ENCODE measurements at places on chromosomes 1 and 21.

DNA sequence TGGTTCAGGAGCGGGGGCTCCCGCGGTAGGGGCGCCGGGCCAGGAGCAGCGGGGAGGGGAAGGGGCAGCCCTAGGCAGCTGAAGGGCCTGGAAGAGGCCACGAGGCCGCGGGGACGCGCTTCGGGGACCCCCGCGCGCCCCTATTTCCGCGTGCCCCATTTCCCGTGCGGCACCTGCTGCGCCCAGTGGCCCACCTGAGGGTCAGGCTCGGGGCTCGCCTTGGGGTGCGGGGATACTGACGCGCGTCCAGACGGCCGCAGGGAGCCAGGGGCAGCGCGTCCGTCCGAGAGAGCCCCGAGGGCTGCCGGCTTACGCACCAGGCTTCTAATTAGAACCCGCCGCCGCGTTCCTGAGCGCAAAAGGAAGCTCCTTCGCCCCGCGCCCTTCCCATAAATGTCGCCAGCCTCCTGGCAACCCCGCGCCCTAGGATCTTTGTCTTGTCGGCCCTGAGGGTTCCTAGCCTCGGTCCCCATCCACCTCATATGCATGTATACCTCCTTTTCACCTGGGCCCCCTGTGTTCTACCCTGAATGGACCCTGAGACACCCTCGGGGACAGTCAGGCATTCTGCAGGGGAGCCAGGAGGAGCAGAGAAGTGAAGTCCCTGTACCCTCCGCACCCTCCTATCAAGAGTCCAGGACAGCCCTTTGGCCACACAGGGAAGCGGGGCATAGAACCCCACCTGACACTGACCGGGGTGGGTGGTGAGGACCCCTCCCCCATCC is 1.8 kb downstream of the WNT3A start:
- DNase-seq = no peak

DNA sequence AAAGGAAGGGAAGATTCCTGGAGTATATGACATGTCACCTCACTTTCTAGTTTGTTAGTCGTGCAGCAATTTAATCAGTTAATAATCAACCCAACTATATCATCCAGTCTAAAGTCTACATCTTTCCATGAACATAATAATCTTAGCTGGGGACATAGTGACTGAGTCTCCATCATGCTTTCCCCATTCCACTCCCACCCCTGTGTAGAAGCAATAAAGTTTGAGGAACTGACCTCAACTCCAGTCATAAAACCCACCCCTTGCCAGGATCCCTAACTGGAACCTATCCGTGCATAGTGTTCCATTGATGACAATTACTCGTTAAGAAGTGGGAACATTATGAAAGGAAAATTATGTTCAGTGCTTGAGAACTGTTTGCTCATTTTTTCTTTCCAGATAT is 48.9 kb upstream of the MROH9 start:
- no peak for DNase-seq

DNA sequence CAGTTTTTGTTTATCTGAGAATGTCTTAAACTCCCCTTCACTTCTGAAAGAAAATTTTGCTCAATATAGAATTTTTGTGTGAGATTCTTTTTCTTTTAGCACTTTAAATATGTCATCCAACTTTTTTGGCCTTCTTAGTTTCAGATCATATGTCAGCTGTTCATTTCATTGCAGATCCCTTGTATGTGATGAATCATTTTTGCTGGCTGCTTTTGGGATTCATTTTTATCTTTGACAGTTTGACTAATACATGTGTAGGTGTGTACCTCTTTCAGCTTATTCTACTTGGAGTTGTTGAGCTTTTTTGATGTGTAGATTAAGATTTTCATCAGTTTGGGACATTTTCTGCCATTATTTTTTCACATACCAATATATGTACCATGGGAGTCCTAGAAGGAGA is 156.8 kb downstream of the FASLG start:
- no peak for DNase-seq

DNA sequence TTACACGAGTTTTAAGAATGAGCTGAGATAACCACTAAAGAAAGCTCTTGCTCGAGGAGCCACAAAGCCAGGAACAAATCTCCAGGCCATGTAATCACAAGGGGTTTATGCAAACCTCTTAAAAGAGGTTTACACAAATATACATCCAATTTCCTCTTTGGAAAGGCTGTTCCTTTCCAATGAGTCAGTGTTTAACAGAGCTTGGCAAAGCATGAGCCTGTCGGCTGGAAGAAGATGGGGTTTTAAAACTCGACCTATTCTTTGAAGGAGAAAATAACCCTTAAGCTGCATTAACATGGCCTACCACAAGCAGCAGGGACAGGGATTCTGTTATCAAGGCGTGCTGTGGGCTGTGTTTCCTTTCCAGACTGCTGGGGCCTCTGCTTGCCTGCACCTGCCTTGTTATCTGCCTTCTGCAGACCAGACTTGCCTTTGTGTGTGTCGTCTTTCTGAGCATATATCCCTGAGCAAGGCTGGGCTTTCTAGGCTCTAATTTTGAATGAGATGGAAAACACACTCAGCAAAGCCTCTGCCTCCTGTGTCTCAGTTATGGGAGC is 40.6 kb upstream of the CYP2J2 start:
- DNase-seq = peak; percentile 73

- no peak for DNase-seq
Observed at GRCh38 chr1:241799416-241799815, 48.6 kb upstream of the EXO1 start.

- DNase-seq = no peak
Observed at GRCh38 chr1:22089134-22089571, 36.6 kb downstream of the CDC42 start.

DNA sequence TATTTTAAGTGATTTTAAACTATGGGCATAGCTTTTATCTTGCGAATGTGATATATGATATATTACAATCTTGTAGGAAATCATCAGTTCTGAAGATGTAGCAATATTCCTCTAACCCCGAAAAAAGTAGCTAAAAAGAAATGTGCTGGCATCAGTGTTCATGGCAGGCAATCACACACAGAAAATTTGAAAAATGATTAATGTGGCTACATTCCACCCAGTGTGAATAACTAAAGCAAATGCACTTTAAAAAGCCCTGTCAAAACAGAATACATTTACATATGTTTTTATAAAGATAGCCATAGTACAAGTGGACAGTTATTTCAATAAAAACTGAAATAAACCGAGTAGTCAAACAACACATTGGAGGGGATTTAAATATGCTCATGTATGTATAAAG is 260.2 kb downstream of the HHAT start:
- DNase-seq = no peak

- DNase-seq = peak; percentile 56
Observed at GRCh38 chr1:235826102-235826854, 40.4 kb downstream of the LYST start.

- DNase-seq = no peak
Observed at GRCh38 chr1:169309178-169310166, 58.1 kb downstream of the NME7 start.

- no peak for DNase-seq
Observed at GRCh38 chr1:94832446-94832845, 12.3 kb downstream of the SLC44A3 start.

DNA sequence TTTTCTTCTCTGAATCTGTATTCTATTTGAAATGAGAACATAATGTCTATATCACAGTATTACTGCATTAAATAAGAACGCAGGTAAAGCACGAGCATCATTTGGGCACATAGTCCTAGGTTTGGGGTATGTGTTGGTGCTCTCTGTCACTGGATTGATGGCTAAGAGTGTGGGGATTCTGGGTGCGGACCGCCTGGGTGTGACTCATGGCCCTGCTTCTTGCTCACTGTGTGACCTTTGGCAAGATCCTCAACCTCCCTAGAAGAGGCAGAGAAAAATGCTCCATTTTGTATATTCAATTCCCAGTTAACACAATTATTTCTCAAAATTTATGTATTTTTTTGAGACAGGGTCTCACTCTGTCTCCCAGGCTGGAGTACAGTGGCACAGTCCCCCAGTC is 99.7 kb downstream of the LAMC2 start:
- DNase-seq = no peak

DNA sequence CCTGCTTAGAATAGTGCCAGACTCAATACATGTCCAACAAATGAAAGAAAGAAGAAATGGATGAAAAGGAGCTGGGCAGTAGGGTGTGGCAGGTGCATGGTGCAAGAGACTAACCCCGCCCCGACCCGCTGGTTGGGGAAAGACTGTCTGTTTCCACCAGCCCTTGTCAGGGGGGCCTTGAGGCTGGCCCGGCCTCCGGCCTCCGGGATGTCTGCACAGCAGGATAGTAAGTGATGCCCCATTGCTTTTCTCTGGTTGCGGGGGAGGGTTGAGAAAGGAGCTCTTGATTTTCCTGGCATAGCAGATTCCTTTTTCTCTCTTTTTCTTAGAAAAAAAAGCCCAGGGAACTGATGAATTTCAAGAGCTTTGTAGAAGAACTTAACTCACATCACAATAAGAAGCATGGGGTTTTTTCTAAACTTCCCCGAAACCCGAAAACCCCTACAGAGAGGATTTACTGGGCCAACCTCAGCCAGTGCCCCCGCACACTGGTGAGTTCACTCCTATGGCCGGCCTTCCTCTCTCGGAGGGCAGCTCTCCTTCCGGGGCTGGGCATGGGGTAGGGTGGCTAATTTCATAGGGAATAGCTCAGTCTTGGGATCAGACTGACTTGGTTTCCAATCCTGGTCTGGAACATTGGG is 12.5 kb upstream of the TTC22 start:
- DNase-seq = no peak

- no peak for DNase-seq
Observed at GRCh38 chr1:10651389-10651766, 145.1 kb downstream of the CASZ1 start.

DNA sequence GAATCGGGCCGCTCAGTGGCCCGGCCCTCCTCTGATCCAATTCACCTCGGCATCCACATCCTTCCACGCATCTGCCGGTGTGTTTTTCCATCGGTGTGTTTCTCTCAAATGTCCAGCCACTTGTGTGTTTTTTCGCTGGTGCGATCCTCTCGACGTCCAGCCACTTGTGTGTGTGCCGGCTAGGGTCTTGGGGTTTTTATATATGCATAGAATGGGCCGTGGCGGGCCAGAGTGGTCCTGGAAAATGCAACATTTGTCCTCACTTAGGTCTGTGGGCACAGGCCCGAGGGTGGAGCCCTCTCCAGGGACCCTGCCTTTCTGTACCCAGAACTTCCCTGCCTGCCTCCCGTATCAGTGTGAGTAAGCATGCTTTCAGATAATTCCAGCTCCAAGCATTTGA is 1106.4 kb downstream of the AMY1C start:
- no peak for DNase-seq

- DNase-seq = no peak
Observed at GRCh38 chr21:42295845-42296244, 19.4 kb downstream of the TFF3 start.

DNA sequence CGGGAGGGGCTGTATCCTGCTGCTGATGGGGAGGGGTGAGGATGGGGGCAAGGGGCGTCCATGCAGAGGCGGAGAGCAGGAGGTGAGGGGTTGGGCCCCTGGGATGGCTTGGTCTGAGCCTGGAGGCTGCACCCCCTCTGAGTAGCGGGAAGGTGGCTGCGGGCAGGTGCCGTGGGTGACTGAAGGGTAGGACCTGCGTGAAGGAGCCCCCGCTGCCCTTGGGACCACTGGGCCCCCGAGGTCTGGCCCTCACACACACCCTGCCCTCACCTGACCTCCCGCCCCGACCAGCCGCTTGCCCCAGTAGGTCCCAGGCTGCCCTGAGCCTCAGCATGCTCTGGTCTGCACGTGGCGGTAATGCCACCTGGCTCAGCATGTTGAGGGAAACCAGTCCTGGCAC is 12.8 kb upstream of the SKI start:
- no peak for DNase-seq

GRCh38 chr1:183484254-183484653 is 12.0 kb downstream of the SMG7 start:
- DNase-seq = no peak

GRCh38 chr1:26827106-26827604 is 667 bp downstream of the ZDHHC18 start:
- no peak for DNase-seq

DNA sequence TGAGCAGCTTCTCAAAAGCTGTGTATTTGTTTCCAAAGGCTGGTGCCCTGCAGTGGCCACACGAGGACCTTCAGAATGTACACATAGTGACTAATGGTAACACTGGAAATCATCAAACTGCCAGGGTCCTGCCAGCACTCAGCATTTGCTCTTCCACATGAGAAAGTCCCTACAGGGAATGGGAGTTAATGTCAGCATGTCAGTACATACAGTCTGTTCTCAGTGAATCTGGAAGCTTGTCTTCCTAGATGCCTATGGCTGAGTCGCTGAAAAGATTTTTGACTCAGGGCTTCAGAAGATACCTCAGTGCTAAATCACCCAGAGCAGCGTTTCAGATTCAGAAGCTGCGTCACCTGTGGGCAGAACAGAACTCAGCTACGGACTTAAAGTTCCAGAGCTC is 108.2 kb downstream of the CDC7 start:
- no peak for DNase-seq

DNA sequence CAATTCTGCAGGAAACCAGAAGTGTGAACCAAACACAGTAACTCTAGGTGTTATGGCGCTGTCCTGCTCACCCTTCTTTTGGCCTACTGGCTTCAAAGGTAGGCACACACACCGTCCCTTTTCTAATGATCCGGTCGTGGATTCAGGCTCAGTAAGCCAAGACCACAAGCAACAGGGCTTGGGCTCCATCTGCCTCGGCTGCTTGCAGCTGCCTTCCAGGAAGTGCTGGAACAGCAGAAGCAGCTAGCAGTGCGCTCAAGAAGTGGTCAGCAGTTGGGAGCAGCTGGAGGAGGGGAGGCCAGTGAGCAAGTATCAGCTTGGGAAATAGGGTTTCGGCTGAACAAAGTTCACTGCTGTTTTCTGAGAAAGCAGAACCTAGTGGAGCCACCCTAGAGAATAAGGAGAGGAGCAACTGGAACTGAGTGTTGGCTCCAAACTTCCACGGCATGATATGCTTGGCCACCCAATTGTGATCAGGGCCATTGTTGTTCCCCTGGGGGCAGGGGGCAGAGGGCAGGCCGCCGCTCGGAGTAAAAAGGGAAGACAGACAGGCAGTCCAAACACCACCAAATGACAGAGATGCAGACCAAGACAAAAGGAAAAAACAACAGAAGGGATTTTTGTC is 173.4 kb downstream of the TOMM20 start:
- no peak for DNase-seq

DNA sequence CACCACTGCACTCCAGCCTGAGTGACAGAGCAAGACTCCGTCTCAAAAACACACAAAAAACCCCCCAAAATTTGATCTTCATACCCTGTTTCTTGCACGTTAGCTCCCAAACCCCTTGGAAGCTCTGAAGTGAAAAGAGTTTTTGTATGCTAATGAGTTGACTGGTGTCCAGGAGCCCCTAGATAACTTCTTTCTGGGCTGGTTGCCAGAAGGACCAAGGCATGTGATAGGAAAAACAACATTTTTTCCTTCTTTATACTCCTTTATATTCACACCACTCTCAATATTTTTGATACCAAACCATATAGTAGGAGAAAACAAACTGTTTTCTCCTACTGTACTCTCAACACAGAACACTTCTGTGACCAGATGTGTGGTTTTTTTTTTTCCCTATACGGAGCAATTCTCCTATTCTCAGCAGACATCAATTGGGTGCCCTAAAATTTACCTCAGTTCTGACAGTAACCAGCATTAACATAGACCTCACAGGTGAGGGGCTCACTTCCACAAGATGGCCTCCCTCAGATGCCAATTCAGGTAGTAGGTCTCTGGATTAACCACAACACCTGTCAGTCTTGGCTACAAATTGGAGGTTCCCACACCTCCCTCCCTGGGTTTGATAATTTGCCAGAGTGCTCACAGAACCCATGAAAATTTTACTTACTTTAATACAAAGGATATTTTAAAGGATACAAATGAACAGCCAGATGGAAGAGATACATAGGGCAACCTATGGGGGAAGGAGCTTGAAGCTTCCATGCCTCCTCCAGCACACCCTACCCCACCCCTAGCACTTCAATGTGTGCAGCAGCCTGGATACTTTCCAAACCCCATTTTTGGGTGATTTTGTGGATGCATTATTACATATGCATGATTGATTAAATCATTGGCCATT is 25.6 kb downstream of the ZYG11B start:
- DNase-seq = no peak
